ENCODE measurements at places on chromosomes 13 and 19.

- no peak for DNase-seq
These were observed 2.5 kb upstream of the DCT start for GRCh38 chr13:94481941-94482340.

- DNase-seq: no peak
These were observed 9.2 kb upstream of the GMIP start for GRCh38 chr19:19652482-19653295.

GRCh38 chr19:40907968-40908735 lies 26.1 kb upstream of the CYP2A7 start:
- no peak for DNase-seq

DNA sequence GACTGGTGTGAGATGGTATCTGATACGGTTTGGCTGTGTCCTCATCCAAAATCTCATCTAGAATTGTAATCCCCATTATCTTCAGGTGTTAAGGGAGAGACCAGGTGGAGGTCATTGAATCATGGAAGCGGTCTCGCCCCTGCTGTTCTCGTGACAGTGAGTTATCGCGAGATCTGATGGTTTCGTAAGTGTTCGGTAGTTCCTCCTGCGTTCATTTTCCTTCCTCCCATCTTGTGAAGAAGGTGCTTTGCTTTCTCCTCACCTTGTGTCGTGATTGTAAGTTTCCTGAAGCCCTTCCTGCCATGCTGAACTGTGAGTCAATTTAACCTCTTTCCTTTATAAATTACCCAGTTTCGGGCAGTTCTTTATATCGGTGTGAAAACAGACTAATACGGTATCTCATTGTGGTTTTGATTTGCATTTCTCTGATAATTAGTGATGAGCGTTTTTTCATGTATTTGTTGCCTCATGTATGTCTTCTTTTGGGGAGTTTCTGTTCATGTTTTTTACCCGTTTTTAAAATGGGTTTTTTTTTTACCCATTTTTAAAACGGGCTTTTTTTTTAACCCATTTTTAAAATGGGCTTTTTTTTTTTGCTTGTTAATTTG lies 102.8 kb upstream of the SLC10A2 start:
- no peak for DNase-seq

- DNase-seq: no peak
These were observed 202.5 kb upstream of the SERP2 start for GRCh38 chr13:44171156-44171555.

- no peak for DNase-seq
These were observed 34.1 kb downstream of the DLEU7 start for GRCh38 chr13:50809133-50810090.

DNA sequence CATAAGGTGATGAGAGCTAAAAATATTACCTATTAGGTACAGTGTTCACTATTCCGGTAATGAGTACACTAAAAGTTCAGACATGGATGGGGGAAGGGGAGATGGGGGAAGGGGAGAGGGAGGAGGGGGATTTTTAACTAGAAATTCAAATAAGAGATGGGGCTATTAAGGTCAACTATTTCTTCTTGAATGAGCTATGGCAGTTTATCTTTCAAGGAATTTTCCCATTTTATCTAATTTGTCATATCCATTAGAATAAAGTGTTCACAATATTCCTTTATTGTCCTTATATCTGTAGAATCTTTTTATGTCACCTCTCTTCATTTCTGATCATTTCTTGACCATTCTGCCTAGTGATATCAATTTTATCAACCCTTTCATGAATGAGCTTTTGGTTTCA lies 362.4 kb downstream of the SUCLA2 start:
- no peak for DNase-seq

DNA sequence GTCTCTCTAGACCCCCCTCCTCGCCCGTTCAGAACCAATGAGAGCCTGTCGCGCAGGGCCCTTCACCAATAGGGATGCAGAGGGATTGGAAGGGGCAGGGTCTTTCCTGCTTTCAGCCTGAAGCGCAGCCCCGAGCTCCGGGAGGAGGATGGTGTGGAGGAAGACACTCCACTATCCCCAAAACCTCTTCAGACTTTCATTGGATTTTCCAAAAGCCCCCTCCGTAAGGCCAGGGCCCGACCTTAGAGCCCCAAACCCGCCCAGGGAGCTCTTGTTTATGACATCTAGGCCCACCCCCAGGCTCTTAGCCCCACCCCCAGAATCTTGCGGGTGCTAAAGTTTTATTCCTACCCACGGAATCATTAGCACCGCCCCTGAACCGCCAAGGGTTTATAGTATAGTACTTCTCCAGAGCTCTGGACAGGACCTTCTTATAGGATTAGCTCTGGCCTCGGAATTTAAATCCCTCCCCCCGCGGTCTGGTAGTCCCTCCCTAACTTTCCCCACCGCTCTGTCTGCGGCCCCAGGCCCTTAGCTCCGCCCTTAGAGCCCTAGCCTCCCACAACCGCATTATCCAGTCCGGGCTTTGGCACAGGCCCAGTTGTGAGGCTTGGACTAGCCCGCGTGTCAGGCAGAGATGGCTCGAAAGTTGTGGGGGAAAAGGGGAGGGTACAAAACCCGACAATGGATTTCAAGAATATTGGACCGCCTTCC lies 6.6 kb upstream of the EML2 start:
- DNase-seq: peak; percentile 74

DNA sequence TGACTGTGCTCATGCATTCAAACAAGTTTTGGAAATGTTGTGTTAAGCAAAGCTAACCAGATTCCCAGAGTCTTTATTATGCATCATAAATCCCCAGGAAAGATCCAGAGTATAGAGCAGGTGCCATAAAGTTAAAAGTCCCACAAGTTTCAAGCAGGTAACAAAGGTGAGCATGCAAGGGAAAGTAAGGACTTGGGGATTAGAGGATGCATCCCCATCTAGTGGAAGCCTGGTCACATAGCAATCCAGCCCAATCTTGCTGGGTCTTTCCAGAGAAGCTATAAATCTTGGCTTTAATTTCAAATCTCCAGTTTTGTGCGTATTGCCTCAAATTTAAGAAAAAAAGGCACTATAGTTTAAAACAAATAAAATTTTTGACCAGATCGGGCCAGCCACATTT lies 72.7 kb downstream of the ZNF254 start:
- DNase-seq: no peak

- no peak for DNase-seq
These were observed 670 bp downstream of the MAP2K7 start for GRCh38 chr19:7904074-7905020.
